ENCODE measurements at places on chromosomes 12 and 14.
A peak's percentile ranks its signal among the peaks of the same experiment; 100 is the strongest.

GRCh38 chr12:46342562-46343033, 30.0 kb downstream of the SLC38A2 start:
- DNase-seq: no peak

DNA sequence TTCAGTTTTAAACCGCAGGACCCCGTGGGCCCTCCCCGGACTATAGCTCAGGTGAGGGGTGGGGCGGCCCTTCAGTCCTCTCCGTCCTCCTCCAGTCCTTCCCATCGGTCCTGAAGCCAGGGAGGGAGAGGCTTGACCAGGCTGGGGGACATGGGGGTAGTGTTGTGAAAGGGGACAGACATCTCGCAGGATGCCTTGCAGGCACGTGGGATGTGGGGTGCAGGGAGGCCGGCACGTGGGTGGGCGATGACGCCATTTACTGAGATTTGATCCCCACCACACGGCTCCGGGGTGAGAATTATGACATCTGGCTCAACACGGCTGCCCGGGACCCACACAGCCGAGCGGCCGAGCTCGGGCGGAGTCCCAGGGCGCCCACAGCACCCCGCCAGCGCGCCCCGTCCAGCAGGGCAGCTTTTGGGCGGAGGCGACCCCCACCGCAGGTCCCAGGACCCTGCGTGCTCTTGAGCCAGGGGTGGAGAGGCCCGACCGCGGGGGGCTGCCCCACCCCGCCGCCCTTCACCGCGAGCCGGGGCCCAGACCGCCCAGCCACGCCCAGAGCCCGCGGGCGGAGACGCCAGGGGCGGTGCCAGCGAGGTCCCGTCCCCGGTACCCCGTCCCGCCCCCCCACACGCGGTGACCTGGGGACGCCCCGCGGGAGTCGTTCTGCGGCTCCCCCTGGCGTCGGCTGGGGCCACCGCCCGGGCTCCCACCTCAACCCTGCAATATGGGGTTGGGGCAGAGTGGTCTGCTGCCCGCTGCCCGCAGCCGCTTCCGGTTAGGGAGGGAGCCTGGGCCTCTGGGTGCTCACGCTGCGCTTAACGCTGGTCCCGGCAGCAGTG, 3.3 kb upstream of the EXOC3L4 start:
- DNase-seq: peak; percentile 90

DNA sequence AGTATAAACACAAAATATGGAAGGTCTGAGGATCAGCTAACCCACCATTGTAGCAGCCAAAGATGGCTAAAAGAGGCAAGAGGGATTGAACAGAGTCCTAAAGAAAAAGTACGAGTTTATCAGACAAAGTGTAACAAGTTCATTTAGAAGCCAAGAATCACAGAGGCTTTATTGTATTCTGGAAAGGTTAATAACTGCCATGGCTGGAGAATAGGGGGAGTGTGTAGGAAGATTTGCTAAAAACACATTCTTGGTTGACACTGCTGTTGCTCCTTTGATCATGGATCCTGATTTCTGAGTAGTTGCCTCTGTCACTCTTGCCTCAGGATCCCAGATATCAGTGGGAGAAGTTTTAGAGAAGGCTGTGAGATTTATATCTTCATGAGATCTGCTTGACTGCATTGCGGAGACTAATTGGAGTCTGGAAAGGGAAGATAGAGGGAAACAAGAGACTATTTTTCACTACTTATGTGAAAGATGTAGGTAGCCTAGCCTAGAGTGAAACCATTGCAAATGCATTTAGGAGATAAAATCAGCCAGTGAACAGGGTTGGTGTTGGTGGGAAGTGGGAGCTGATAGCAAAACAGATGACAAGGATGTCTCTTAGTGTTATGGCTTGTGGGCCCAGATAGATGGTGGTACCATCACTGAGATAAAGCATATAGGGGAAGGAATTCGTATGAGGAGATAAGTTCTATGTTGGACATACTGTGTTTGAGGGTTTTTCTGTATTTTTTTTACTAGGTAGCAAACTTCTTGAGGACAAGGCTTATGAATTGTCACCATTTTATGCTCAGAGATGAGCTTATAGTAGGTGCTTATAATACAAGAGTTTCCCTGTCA, 402.9 kb upstream of the PDE3A start:
- no peak for DNase-seq

DNA sequence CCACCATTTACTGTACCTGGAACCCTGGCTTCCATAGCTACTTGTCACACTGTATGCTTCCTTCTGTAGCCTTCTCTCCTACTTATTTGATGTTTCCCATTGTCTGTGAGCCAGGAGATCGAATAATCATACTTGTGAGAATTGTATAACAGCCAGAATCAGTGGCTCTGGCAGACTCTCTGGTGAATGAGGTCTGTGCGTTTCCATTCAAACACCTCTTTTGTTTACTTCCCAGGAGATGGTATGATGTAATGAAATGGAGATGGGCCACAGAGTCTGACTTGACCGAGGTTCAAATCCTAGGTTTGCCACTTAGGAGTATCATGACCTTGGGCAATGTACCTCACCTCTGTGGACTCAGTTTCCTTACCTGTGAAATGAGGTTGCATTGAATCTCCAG, 35.7 kb upstream of the CLMN start:
- no peak for DNase-seq

DNA sequence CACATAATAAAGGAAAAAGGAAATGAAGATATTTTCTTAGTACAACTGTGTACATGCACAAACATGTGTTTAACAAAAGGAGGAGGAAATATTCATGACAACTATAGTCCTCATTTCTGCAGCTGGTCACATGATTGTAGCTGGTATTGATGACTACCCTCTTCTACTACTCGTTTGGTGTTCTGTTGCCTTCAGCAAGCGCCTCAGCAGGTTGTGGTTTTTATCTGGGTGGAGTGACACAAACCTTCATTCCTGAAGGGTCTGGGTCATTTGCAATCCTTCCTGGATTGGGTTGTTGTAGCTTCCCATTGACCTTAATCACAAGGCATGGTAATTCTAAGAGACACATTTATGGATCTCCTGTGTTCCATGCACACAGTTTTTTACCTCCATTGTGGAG, 1009.9 kb upstream of the USP15 start:
- DNase-seq: no peak

GRCh38 chr12:9699898-9700605, 30.5 kb downstream of the CLEC2D start:
- DNase-seq: no peak

DNA sequence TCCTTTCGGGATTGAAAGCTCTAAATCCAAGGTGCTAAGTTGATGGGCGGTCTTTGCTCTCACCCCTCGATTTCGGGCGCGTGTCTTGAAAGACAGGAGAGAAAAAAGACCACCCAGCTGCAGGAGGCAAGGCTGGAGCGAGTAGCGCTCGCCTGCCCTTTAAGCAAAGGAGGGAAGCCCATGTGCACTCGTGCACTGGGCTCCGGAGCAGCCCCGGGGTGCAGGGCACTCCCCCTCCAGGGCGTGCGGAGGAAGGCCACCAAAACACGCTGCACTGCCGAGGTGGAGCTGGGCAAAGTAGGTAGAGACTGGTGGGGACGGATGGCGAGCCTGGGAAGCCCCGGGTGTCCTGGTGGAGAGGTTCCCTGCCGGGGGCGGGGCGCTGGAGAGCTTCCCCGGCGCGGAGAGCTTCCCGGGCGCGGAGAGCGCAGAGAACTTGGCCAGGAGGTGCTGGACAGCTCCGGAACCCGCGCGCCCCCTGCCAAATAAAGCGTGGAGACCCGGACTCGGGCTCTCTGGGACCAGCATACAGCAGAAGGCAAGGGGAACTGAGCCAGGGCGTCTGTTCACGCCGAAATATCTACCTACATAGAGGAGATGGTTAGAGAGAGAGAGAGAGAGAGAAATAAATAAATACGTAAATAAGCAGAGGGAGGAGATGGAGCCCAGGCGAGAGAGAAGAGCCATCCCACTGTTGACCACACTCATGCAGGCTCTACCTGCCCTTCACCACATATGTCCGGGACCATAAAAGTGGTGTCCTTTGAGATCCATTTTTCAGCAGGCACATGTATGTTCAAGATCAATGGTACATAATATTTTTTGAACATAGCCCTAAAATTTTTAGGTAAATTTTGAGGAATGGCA, 662 bp upstream of the NELL2 start:
- DNase-seq: peak; percentile 8

- no peak for DNase-seq
These were observed 162.2 kb downstream of the DIO2 start for GRCh38 chr14:80049055-80049454.

GRCh38 chr12:67590149-67590790, 58.3 kb upstream of the DYRK2 start:
- DNase-seq: no peak

- DNase-seq: no peak
These were observed 129.6 kb downstream of the LMNTD1 start for GRCh38 chr12:25423355-25424050.

GRCh38 chr12:31006416-31007152, 67.1 kb upstream of the DDX11 start:
- no peak for DNase-seq

DNA sequence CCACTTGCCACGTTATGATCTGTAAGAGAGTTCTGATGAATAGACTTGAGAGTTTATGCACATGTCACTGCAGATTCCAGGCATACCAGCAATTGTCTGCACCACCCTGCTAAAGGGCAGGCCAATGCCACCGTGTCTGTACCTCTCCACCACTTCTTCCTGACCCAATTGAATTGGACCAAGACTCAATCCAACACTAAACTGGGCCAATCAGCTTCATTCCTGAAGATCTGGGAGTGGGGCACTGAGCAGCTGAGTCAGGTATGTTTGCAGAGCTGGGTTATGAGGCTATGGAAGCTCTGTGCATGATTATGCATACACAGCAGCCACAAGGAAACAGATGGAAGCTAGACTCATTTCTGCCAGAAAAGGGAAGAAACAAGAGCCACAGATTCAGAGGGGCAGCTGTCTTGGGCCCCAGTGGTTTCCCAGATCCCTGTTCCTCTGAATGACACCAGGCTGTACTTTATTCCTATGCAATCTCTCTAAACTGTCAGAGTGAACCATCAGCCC, 28.0 kb downstream of the DAO start:
- DNase-seq: no peak

DNA sequence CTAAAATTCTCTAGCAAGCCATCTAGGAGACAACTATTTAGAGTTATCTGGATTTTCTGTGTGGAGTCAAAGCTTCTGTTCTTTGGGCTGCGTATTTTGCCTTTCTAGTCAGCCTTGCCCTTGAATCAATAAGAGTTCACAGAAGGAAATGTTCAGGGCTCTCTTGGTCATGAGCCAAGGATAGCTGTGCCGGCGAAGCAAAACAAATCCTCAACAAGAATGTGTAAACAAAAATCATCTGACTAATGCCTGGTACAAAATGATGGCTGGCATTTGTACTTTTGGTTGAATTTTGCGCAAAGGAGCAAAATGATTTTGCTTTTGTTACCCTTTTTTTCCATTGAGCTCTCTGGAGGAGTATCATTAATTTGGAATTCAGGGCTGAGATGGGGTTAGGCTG, 171.1 kb downstream of the DACT1 start:
- no peak for DNase-seq

DNA sequence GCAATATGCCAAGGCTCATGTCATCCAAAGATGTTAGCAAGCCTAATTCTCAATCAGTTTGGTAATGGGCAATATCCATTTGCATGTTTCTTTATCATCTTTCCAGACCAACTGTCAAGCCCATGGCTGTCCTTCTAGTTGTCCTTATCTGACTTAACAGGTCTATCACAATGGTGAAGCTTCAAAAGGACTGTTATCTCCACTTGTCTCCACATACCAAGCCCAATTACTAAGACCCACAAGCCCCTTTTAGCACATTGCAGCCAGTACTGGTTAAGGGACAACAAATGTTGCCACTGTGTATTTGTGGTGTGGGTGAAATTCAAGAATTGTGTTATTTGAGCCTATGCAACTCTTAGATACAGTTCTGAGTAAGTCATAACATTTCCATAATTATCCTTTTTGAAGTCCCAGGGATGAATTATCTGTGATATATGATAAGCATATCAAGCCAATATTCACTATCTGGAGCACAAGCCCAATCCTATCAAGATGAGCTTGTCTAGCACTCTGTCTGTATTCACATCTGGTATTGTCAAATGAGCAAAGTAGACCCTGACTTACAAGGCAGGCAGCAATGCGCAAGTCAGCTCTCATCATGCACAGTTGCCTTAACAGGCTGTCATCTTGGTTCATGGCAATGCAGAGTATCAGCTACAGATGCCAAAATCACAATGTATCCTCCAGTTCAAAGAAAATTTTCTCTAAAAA, 19.3 kb upstream of the ST8SIA1 start:
- no peak for DNase-seq

GRCh38 chr14:58119381-58119780, 32.6 kb downstream of the ARMH4 start:
- DNase-seq: no peak

DNA sequence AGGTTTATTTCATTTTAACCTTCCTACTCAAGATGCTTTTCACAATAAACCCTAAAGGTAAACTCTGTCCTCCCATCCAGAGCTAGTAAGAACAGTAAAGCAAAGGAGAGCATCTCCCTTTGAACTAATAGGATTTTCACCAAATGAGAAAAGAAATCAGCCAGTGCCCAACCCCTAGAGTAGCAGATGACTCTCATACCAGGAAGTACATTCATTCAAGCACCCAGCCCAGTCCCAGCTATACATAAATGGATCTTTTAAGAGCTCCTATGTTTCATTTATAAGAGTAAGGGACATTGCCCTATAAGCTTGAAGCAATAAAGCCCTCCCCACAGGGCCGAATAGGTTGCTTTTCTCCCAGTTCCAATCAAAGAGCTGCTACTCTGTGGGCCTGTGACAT, 7.6 kb downstream of the BAZ2A start:
- DNase-seq: no peak

DNA sequence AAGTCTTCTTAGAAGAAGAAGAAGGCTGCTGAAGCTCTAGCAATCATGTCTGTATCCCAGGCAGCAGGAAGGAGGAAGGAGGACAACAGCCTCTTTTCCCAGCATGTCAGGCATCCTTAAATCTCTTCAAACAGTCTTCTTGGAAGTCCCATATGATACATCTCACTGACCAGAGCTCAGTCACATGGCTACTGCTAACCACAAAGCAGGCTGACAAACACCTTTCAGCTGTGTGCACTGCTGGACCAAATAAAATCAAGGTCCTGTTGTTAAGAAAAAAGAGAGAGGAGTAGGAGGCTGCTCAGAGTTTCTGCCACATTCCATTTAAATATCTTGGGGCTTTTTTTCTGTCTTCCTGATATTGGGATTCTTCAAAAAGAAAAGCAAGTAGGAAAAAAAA, 203.4 kb upstream of the PELI2 start:
- DNase-seq: no peak

- no peak for DNase-seq
These were observed 49.5 kb upstream of the NUAK1 start for GRCh38 chr12:106188256-106188655.

DNA sequence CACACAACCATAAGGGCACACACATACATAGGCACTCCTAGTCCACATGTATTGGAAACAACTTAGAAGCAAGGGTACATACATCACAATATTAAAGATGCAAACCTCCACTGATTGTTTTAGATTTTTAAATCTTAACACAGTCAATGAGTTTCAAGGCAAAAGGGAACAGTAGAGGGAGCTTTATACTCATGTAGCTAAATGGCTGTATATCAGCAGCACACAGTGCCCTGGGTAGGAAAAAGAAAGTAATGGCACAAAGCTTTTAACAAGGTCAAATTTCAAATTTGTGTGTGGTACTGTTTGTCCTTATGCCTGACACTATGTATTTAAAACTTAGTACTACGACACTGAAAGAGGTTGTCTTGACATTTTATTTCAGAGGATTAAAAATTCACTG, 262.0 kb downstream of the MED13L start:
- DNase-seq: no peak

GRCh38 chr12:10689146-10689545, 15.3 kb upstream of the STYK1 start:
- DNase-seq: no peak

- DNase-seq: no peak
These were observed 13.6 kb downstream of the DAAM1 start for GRCh38 chr14:59202031-59202430.

GRCh38 chr12:56271031-56271430, 4.3 kb downstream of the COQ10A start:
- peak; percentile 58 for DNase-seq

Data from K562 (cell line).